COR-L47 (cell line): ENCODE measurements at places on chromosomes 16 and 17.

GRCh38 chr17:54971147-54971546 is 2.6 kb downstream of the STXBP4 start:
- no peak for DNase-seq

GRCh38 chr17:8332688-8333087 is 7.0 kb upstream of the ODF4 start:
- no peak for DNase-seq

DNA sequence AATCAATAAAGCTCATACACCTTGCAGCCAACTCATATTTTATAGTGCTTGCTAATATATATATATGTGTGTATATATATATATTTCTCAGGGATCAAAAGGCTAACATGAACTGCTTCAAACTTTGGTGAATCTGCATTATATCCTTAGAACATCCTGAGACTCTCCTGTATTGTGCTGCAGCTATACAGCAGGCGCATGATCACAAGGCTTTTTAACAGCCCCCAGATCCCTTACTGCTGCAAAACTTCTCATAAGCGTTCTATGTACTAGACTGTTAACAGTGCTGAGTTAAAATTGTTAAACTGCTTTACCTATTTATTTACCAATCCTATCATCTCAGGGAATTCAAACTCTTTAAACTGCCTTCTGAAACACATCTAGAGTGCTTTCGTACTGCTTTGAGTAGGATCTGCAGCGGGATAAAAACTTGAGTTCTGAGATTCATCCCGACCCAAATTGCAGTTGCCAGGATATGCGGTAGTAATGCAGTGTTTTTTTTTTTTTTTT is 1.3 kb downstream of the GPATCH8 start:
- DNase-seq: no peak

- no peak for DNase-seq
Observed at GRCh38 chr17:58970609-58971450, 135.8 kb downstream of the TRIM37 start.

DNA sequence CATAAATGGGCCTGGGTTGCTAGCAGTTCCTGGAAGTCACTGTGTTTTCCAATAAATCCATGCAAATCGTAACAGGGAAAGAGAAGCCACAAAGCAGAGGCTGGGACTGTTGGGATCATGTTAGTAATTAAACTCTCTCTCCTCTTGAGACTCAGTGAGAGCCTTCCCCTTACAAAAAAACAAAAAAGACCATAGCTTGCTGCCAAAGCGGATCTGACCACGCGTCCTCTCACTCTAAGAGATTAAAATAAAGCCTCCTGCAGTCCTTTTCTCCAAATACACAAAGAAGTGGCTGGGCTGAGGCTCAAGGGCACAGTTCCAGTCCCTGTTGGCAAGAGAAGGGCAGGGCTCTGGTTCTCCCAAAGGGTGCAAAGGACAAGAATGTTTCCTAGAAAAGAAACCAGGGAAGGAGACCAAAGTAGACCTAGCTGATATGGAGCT is 38.5 kb downstream of the PIGL start:
- no peak for DNase-seq

- DNase-seq: no peak
Observed at GRCh38 chr16:13077816-13078215, 176.4 kb downstream of the SHISA9 start.

DNA sequence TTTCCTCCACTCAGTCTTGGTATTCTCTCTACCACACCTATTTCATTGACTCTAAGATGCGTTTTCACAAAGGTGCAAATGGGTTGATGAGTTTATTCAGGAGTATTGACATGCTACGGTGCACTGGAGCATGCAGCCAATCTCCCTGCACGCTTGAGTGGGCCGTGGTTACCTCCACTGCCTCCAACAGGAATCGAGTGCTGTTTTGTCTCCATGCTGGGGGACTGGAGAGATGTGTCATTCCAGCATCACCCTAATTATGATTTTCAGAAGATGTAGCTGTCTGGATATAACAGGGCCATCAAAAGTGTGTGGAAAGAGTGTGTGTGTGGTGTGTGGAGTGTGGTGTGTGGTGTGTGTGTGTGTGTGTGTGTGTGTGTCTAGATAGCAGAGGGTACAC is 351.6 kb upstream of the ZFHX3 start:
- DNase-seq: no peak

DNA sequence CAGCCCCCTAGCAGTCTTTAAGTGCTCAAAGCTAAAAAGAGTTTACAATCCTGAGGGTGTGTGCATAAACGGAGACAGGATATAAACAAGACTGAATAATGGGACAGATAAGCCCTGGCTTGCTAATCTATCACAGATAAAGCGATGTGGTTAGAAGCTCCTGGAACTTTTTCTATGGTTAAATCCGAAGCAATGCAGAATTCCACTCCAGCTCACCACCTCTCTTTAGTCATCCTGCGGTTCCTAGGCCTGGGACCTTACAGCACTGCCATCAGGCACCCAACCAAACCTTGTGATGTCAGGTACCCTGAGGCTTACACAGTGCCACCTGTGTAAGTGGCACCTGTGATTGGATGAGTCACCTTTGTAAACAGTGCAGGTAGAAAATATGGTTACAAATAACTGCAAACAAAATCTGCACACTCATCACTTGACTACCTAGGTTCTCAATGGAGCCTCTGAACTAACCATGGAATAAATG is 31.5 kb upstream of the B4GALNT2 start:
- DNase-seq: no peak

- no peak for DNase-seq
Observed at GRCh38 chr17:16652847-16653366, 743 bp downstream of the ZNF624 start.

DNA sequence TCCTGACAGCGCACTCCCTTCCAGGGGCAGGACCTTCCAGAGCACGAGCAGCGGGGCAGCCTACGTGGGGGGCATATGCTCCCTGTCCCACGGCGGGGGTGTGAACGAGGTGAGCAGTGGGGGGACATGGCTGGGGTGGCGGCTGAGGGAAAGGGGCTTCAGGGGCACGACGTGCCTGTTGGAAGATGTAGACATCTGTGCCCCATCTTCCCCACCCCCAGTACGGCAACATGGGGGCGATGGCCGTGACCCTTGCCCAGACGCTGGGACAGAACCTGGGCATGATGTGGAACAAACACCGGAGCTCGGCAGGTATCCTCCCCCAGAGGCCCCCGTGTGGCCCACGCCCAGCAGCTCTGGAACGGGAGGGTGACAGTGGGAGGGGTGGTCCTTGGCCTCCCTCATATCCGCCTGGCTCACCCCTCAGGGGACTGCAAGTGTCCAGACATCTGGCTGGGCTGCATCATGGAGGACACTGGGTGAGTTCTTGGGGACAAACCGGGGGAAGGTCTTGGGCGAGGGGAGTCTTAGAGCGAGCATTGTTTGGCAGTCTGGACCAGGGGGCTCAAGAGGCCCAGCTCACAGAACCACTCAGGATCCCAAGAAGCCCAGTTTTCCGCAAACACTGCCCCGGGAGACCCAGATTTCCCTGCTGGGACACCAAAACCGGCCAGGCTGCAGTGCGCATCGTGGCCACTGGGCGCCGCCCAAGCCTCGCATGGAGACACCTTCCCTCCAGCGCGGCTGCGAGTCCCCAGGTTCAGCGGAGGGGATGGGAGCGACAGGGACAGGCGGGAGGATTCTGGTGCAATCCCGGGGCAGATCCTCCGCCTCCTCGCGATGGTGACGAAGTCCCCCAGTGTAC is 15.7 kb downstream of the ADAM11 start:
- peak; percentile 78 for DNase-seq

DNA sequence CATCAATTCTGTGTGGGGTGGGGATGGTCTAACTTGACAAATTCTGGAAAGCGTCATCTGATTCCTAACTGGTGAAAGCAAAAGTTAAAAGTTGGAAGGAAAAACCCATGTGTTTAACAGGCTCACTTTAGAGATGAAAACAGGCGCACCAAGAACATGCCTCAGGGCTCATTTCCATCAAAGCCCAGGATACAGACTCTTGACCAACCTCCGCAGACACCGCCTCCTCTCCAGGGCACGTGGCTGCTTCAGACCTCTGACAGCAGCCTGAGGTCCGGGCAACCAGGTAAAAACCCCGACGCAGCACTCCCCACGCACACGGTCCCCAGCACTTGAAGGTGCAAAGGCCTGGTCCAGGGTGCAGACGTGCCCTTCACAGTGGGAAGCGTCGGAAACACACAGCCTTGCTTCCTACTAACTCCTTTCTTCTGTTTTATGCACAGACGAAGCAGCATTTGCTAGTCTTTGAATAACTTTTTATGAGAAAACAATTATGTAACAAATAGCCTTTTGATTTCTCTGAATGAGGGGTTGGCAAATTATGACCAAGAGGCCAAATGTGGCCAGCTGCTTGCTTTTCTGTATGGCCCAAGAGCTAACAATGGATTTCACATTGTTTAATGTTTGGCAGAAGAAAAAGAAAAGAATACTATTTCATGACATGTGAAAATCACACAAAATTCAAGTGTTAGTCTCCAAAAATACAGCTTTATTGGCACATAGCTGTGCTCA is 44.2 kb upstream of the TRAP1 start:
- DNase-seq: no peak

- peak; percentile 65 for DNase-seq
Observed at GRCh38 chr16:7315813-7316212, 16.8 kb upstream of the RBFOX1 start.

GRCh38 chr17:45734598-45734997 is 49.5 kb upstream of the CRHR1 start:
- no peak for DNase-seq

GRCh38 chr16:49337814-49338350 is 35.7 kb upstream of the C16orf78 start:
- no peak for DNase-seq

- DNase-seq: no peak
Observed at GRCh38 chr17:15264542-15264941, 584 bp downstream of the PMP22 start.

DNA sequence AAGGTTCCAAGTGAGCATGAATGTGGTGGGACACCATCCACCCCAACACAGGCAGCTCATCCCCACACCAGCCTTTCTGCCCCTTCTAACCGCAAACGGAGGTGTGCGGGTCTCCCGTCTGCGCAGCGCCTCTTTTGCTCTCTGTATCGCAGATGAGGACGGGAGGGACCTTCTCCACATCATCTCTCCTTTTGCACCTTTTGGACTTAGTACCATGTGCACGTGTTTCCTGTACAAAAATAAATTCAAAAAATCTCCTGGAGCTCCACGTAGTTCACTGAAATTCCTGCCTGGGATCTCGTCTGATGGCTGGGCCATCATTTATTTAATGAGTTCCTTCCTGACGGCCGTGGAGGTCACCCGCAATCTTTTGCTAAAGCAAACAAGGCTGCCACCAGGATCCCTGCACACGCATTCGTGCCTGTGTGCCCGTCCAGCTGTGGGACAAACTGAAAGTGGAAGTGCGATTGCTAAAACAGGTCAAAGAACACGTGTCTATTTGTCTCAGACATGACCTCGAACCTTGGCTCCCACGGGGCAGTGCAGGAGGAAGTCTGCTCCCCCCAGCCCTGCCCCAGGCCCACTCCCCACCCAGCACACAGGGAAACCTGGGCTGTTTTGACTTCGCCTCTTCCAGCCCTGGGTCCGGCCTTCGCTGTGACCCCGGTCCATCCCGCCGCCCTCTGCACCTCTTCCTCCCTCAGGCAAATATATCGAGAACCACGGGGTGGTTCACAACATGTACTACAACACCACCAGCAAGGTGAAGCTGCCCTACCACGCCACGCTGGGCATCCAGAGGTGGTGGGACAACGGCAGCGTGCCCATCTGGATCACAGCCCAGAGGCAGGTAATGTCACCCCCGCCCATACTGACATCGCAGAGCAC is 2.3 kb downstream of the ENPP7 start:
- no peak for DNase-seq

- no peak for DNase-seq
Observed at GRCh38 chr17:44187131-44187899, 543 bp downstream of the TMUB2 start.

- DNase-seq: no peak
Observed at GRCh38 chr17:46200197-46200596, 7.0 kb upstream of the KANSL1 start.

DNA sequence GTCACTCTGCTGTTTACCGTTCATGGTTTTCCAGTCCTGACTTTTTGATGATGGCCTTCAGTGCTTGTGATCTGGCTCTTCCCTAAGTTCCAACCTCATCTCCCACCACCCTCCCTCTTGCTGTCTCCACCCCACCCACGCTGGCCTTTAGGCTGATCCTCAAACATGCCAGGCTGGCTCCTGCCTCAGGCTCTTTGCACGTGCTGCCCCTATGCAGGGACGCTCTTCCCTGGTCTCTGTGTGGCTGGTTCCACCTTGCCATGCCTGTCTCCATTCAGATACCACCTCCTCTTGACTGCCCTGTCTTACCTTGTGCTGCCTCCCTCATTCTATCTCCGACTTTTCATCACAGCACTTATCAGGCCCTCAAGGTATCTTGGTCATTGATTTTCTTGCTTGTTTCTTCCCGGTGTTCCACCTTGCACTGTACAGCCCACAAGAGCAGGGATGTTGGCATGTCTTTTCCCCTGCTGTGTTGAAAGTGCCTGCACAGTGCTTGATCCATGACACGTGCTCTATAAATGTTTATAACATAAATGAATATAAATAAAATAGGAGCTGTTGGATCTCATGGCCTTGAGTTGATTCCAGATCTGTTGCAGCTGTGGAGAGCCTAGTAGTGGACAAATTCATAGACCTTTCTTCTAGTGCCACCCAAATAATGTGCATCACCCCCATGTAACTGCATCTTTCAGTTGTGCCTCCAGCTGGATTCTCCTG is 229.0 kb downstream of the SNX29 start:
- no peak for DNase-seq

DNA sequence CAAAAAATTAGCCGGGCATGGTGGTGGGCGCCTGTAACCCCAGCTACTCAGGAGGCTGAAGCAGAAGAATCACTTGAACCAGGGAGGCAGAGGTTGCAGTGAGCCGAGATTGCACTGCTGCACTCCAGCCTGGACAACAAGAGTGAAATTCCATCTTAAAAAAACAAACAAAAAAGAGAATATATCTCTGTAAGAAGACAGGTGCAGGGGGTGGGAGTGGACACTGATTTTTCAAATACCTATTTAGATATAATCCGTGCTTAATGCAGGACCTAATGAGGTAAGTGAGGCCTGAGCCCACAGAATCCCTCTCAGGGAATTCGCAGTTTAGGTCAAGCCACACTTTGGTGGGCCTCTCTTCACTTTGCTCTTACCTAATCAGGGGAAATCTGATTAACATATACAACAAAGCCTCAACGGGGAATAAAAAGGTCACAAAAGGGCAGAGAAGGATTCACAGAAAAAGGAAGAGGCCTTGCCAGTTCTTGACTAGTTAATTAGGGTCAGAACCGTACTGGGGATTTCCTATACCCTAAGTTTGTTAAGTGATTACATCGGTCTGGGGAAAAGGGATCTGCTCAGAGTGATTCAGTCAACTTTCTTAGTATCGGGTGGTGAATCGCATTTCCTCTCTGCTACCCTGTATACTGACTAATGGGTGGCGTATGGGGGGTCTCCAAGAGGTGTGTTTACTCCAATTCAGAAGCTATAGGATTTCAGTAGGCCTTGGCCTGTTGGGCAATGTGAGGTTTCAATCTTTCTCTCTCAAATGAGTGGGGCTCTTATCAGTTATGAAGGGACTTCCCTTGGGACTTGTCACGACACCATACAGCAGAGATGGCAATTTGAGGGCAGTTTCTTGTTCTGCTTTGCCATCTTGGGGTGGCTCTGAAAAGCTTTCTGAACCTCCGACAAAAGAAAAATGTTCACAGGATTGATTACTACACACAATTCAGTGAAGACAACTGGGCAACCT is 1.9 kb upstream of the NFAT5 start:
- DNase-seq: no peak
